ENCODE measurements at places on chromosomes 3 and 15. TPM values are rescaled to one million over a fixed set of nuclear protein-coding genes. Genes with fewer than 3 reads are reported as not detected.

GAP43 gene
- not detected for polyA plus RNA-seq

- H3K4me1 ChIP-seq = no peaks in the 10 kb centered on the region
- DNase-seq = no peak
- no peaks in the 10 kb centered on the region for H3K27me3 ChIP-seq
- no peak overlapping the region for H3K27ac ChIP-seq
These were observed 52.2 kb upstream of the GRIP2 start for GRCh38 chr3:14592390-14592789.

DNA sequence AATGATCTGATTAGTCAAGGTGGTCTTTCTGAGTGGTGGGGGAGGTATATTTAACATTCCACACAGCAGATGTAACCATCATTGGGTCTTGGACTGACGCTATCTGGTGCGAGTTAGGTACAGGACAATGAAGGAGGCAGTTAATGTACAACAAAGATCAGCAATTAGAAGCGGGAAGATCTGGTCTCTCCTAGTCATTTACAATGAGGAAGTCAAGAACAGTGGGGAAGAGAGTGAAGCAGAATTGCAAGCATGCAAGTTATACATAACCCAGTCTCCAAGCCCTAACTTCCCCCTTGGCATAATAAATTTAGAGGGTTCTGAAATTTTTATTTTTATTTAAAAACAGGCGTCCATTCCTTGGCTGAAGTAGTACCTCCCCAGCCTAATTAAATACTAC, 14.1 kb downstream of the GPD1L start:
- H3K27ac ChIP-seq = no peak overlapping the region
- no peak overlapping the region for H3K4me3 ChIP-seq
- peaks cover 4% of the 10 kb centered on the region for H3K4me1 ChIP-seq
- H3K27me3 ChIP-seq = no peaks in the 10 kb centered on the region

TPRG1 gene
- 0.16 TPM for polyA plus RNA-seq

DNA sequence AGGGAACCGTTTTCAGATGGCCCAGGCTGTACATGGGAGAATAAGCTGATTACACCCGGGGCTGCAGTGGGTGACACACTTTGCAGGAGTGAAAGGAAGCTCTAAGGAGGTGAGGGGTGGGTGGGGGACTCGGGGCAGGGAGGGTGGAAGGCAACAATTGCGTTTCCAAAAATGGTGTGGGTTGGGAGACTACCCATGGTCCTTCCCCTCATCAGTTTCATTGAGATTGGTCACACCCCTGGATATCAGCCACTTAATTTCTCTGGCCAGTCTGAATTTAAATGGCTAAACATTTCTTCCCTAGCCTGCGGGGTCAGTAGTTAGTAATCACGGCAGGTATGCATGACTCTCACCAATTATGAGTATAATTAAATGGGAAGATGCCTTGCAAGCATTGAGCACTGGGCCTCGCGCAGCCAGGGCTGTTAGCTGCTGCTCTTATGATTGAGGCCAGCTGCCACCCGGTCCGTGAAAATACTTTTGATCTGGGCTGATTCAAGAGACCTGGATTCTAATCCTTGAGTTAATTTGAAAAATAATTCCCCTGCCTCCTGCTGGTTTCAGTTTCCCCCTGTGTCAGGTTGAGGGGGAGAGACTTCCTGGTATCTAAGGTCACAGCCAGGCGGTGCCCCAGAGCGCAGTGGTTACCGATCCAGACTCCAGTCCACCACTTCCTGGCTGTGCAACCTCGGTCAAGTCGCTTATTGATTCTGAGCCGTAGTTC, 23.3 kb downstream of the SLC6A6 start:
- peak; percentile 29 for DNase-seq
- no peaks in the 10 kb centered on the region for H3K36me3 ChIP-seq
- peak overlapping the region; percentile 24 for H3K4me3 ChIP-seq
- H3K27me3 ChIP-seq = no peaks in the 10 kb centered on the region
- peak overlapping the region; percentile 62 for H3K27ac ChIP-seq

- H3K4me1 ChIP-seq = no peaks in the 10 kb centered on the region
- H3K36me3 ChIP-seq = no peaks in the 10 kb centered on the region
- H3K4me3 ChIP-seq = no peak overlapping the region
- no peaks in the 10 kb centered on the region for H3K27me3 ChIP-seq
These were observed 54.2 kb upstream of the TMCO5A start for GRCh38 chr15:37880009-37880834.

TTC23 gene
- polyA plus RNA-seq = 1.1 TPM

- H3K36me3 ChIP-seq = no peaks in the 10 kb centered on the region
- no peak overlapping the region for H3K27ac ChIP-seq
- DNase-seq = no peak
- no peak overlapping the region for H3K4me3 ChIP-seq
- H3K4me1 ChIP-seq = no peaks in the 10 kb centered on the region
- H3K27me3 ChIP-seq = no peaks in the 10 kb centered on the region
These were observed 760.4 kb downstream of the ZPLD1 start for GRCh38 chr3:103195216-103195615.

DNA sequence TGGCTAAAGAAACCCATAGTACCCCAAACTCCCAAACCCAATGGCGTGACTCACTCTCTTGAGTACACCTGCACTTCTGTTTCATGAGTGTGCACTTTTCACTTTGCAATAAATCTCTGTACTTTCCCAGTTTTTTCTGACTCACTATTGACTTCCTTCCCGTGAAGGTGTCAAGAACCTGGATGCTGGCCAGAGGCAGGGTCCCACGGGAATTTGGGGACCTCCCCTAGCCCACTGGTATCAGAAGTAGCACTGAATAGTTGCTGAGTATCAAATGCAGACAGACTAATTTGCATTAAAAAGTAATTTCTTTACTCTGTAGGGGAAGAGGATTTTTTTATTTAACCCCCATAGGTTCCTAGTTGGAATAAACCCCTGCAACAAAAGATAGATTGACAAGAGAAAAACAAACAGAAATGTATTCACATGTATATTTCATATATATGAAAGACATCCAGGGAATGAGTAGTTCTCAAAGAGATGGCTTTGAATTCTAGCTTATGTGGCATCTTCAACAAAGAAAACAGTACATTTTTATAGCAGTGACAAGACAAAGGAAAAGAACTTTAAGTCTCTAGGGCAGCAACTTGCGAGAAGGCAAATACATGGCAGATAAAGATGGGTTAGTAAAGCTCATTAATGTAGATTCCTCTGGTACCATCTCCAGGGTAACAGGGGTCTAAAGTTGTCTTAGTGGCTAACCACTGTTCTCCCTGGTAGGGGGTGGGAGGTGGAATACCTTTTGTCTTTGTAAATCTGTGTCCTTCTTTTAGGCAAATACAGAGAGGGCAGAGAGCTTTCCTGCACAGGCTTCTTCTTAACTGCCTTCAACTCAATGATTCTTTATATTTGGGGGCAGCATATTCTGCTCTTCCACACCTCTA, 385.5 kb upstream of the PDZRN3 start:
- H3K4me1 ChIP-seq = no peaks in the 10 kb centered on the region
- no peaks in the 10 kb centered on the region for H3K27me3 ChIP-seq
- no peaks in the 10 kb centered on the region for H3K36me3 ChIP-seq

GRCh38 chr15:45583731-45584639, 3.2 kb upstream of the BLOC1S6 start:
- H3K27ac ChIP-seq = no peak overlapping the region
- no peak overlapping the region for H3K4me3 ChIP-seq

BFSP2 gene
- 0.72 TPM for polyA plus RNA-seq

- no peaks in the 10 kb centered on the region for H3K4me1 ChIP-seq
- DNase-seq = no peak
- no peak overlapping the region for H3K4me3 ChIP-seq
- H3K27me3 ChIP-seq = no peaks in the 10 kb centered on the region
These were observed 58.1 kb upstream of the FOXP1 start for GRCh38 chr3:71641674-71642073.

DNA sequence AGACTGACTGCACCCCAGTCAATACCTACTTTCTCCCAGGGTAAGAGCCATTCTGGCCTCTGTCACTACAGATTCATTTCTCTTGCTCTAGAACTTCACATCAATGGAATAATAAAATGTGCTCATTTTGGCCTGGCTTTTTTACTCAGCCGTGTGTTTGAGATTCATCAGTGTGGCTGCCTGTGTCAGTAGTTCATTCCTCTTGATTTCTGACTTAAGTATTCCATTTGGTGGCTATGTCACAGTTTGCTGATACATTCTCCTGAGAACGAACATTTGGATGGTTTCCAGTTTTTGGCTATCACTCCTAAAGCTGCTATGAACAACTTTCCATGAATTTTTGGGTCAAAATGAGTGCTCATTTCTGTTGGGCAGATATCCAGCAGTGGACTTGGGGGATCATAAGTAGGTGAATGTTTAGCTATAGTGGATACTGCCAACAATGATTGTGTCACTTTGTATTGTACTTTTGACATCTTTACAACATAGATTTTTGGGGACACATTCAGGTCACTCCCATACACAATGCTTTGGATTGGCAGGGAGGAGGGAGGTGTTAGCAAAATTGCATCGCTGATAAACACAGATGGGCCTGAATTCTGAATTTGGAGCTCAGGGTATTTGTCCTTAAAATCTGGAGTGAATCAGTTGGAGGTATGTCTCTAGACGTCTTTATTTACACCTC, 19.8 kb upstream of the FAM107A start:
- no peak for DNase-seq
- H3K4me1 ChIP-seq = no peaks in the 10 kb centered on the region
- H3K36me3 ChIP-seq = no peaks in the 10 kb centered on the region
- H3K4me3 ChIP-seq = no peak overlapping the region
- no peaks in the 10 kb centered on the region for H3K27me3 ChIP-seq
- no peak overlapping the region for H3K27ac ChIP-seq

- no peak overlapping the region for H3K27ac ChIP-seq
- no peak for DNase-seq
- no peaks in the 10 kb centered on the region for H3K36me3 ChIP-seq
- H3K4me3 ChIP-seq = no peak overlapping the region
- no peaks in the 10 kb centered on the region for H3K4me1 ChIP-seq
These were observed 60.8 kb downstream of the RYK start for GRCh38 chr3:134189849-134190248.

- no peak overlapping the region for H3K27ac ChIP-seq
- no peak overlapping the region for H3K4me3 ChIP-seq
- H3K4me1 ChIP-seq = peaks cover 3% of the 10 kb centered on the region
- no peaks in the 10 kb centered on the region for H3K36me3 ChIP-seq
These were observed 133.2 kb downstream of the PGPEP1L start for GRCh38 chr15:98874370-98874769.

DNA sequence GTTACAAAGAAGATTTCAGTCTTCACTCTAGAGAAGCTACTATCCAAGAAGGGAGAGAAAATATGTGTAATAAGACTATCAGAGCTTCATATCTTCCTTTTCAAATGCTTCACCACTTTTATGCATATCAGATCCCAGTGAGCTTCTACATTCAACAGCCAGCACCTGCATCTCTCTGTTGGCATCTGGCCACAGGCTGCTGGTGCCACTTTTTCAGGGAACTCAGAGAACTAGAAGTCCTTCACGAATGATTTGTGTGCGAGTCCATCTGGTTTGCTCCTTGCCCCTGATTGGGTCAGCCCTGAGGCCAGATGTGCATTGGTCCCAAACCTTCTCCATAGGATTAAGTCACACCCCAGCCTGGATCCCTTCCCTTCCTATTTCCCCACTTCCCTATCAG, 22.1 kb downstream of the SNTN start:
- DNase-seq = no peak
- H3K36me3 ChIP-seq = no peaks in the 10 kb centered on the region
- no peak overlapping the region for H3K27ac ChIP-seq

DNA sequence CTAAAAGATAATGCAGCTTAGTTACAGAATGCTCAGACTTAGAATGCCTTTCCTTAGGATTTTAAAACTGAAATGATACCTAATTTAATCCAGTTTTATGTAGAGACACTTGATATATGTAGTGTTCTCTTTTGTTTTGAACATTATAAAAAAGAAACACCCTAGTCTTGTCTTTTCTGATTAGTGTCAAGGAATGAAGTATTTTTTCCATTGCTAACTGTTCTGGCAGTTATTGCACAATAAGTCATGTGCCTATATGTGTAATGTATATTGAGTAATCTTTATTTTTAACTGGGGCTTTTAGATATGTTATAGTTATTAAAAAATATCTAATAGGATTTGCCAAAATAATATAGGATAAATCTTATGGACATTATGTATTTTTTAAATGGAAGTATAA, 4.5 kb downstream of the ARL8B start:
- H3K27me3 ChIP-seq = no peaks in the 10 kb centered on the region
- peaks cover 6% of the 10 kb centered on the region for H3K36me3 ChIP-seq
- H3K27ac ChIP-seq = no peak overlapping the region
- no peak overlapping the region for H3K4me3 ChIP-seq

- H3K36me3 ChIP-seq = no peaks in the 10 kb centered on the region
- no peak overlapping the region for H3K27ac ChIP-seq
- no peak overlapping the region for H3K4me3 ChIP-seq
- no peaks in the 10 kb centered on the region for H3K4me1 ChIP-seq
- no peak for DNase-seq
These were observed 143.2 kb upstream of the LIPC start for GRCh38 chr15:58288592-58288991.

LYZL4 gene
- polyA plus RNA-seq = not detected

DNA sequence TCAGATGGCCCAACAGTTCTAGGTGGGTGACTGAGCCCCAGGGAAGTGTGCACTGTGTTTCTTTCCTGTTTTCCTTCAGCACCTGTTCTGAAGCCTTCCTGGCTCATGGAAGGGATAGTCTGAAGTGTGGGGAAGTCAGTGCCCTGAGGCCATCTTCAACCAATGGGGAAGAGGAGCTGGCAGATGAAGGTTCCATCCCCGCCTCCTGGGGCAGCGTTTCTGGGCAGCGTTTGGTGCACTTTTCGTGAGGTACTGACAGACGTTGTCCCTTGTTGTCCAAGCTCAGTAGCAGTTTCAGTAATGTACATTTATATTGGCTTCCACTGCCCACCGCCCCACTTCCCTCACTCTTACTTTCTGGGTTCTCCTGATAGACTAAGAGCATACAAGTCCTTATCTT, 42.6 kb upstream of the SLC25A26 start:
- no peak overlapping the region for H3K4me3 ChIP-seq
- H3K4me1 ChIP-seq = no peaks in the 10 kb centered on the region
- no peak for DNase-seq
- H3K27ac ChIP-seq = no peak overlapping the region

OR5H6 gene
- polyA plus RNA-seq = not detected

GRCh38 chr15:83209333-83209732, 1.7 kb upstream of the HDGFL3 start:
- H3K36me3 ChIP-seq = no peaks in the 10 kb centered on the region
- H3K4me1 ChIP-seq = peaks cover 3% of the 10 kb centered on the region
- no peak for DNase-seq
- peaks cover 3% of the 10 kb centered on the region for H3K27me3 ChIP-seq
- H3K4me3 ChIP-seq = no peak overlapping the region

OXTR gene
- polyA plus RNA-seq = not detected

- H3K4me1 ChIP-seq = peaks cover 6% of the 10 kb centered on the region
- peak; percentile 38 for DNase-seq
- H3K4me3 ChIP-seq = peak overlapping the region; percentile 56
- no peaks in the 10 kb centered on the region for H3K36me3 ChIP-seq
- H3K27me3 ChIP-seq = peaks cover 11% of the 10 kb centered on the region
These were observed 913 bp upstream of the SCN5A start for GRCh38 chr3:38650248-38650951.

- no peak overlapping the region for H3K27ac ChIP-seq
- no peaks in the 10 kb centered on the region for H3K36me3 ChIP-seq
- no peaks in the 10 kb centered on the region for H3K27me3 ChIP-seq
These were observed 37.7 kb downstream of the AMOTL2 start for GRCh38 chr3:134336587-134336986.
